ENCODE measurements at places on chromosomes 13 and 19.

GRCh38 chr19:52542984-52543664 is 15.7 kb downstream of the ZNF808 start:
- no peak for DNase-seq

DNA sequence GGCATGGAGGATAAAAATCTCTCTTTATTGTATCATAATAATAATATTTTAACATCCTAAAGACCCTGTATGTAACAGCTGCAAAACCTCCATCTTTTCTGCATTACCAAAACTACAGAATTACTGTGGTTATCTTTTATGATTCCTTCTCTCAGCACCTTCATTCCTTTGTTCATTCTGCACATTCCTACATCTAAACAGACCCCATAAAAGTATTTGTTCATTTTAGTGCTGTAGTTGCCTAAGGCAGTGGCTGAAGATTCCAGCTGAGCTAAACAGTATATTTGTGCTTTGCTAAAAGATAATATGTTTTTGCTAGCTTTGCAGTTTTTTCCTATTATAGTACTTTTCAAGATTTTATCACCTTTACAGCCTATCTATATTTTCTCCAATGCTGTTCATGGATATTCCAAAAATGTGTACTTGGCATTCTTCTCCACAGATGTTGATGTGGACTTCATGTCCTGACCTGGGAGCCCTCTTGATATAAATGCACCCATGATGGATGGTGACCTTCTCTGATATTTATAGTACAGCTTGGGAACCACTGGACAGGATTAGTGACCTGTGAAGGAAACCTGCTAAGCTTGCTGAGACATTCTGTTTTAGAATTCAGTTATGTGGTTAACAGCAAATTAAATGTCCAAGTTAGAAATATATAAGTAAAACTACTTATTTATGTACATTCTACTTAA is 2832.9 kb upstream of the PCDH20 start:
- DNase-seq: no peak

- no peak for DNase-seq
Observed at GRCh38 chr19:42172261-42172660, 40.0 kb upstream of the POU2F2 start.

DNA sequence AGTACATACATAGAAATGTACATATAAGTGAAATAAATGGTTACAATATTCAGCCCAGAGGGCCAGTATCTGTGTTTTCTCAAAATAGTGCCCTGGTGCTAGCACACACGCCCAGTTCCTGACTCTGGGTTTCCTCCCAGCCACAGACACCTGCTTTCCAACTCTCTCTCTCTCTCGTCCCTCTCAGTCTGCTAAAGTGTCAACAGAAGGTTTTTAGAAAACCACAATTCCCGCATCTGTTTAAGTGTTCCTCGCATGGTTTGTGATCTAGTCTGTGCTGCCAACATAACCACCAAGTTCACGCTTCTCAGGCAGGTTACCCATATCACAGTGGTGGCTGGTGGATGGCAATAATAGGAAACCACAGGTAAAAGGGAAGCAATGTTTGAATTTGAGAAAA is 17.8 kb upstream of the UPF3A start:
- no peak for DNase-seq

GRCh38 chr13:111883571-111884343 is 183.2 kb upstream of the SOX1 start:
- no peak for DNase-seq

DNA sequence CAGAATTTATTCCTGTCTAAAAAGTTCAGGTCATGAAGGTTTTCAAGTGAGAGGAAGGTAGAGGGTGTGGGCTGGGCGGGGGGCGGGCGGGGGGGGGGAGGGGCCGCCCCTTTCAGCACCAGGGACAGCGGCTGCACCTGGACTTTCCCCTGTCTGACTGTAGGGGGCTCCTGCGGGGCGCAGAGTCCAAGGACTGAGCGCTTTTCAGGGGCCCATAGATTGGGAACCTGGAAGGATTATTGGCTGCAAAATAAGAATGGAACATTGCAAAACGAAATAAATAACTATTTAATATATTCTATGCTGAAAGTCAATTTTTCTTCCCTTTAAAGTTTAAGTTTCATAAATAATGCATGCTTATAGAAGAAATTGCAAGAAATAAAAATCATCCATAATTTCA is 8.9 kb upstream of the CYP4F3 start:
- no peak for DNase-seq

- no peak for DNase-seq
Observed at GRCh38 chr13:62371737-62372136, 956.1 kb upstream of the PCDH20 start.

DNA sequence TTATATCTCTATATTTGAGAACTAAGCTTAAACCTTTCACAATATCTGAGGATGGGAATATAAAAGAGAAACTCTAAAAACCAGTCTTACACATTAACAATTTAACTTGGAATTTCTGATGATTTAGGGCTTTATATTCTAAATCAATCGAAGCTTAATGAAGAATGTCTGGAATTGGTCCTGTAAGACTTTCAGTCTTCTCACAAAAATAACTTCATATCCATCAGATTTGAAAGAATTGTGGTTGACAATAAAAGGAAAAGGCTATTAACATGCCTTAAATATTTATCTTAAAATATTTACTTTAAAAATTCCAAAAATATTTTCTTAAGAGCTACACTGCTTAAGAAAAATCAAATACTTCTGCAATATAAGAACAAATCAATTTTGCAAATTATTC is 27.3 kb downstream of the MYCBP2 start:
- no peak for DNase-seq

- no peak for DNase-seq
Observed at GRCh38 chr19:10920781-10921180, 7.7 kb downstream of the YIPF2 start.
